Bone marrow (tissue), 2 donors: ENCODE measurements at places on chromosomes 7 and 10.

DNA sequence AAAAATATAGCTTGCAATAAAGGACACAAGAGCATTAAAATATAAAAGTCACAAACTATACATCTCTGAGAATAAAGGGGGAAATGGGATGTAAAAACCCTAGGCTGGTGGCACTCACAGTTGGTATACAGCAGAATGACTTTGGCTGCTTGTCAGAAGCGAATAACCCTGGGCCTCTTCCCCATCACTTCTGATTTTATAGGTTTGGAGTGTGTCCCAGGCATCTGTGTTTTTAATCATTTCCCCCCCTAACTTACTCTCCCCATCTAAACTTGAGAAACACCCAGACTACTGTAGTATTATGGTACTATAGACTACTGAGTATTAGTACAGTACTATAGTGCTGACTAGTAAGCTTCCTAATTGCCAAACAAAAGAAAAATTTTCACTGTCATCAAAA, 1.8 kb upstream of the RPA3 start:
- DNase-seq: no peak

GRCh38 chr10:121157998-121158397, 306.8 kb downstream of the WDR11 start:
- DNase-seq: no peak

DNA sequence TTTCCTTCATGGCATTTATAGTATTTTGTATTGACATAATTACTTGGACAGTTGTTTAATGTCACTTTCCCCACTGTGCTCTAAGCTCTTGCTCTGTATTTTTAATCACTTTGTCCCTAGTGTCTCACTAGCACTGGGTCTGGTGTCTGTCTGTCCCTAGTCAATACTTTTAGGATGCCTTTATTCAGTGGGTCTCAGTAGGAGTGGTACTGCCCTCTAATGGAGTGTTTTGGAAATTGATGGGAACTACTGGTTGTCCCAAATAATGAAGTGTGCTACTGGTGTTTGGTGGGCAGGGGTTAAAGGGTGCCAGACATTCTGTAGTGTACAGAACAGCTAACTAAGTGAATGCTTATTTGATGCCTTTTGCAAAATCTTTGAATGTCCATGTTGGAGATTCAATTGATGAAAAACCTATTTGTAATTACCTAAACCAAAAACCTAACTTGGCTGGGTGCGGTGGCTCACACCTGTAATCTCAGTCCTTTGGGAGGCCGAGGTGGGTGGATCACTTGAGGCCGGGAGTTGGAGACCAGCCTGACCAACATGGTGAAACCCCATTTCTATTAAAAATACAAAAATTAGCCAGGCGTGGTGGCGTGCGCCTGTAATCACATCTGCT, 33.3 kb downstream of the CDK14 start:
- DNase-seq: peak; percentile 50

DNA sequence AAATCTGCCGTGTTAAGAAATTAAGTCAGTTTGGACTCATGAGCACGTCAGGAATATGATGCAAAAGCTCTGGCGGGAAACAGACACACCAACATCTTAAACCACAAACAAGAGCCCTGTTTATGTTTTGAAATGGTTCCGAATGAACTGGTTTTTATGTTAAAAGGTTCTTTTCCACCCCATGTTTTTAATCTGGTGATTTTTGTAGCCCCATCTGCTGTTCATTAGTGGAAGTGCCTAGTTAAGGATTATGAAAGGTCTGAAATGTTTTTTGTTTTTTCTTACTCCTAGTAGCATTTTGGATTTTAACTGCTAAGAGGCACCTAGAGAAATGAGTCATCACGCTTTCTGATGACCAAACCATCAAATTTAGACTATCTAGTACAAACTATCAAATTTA, 404.1 kb upstream of the MKI67 start:
- no peak for DNase-seq

DNA sequence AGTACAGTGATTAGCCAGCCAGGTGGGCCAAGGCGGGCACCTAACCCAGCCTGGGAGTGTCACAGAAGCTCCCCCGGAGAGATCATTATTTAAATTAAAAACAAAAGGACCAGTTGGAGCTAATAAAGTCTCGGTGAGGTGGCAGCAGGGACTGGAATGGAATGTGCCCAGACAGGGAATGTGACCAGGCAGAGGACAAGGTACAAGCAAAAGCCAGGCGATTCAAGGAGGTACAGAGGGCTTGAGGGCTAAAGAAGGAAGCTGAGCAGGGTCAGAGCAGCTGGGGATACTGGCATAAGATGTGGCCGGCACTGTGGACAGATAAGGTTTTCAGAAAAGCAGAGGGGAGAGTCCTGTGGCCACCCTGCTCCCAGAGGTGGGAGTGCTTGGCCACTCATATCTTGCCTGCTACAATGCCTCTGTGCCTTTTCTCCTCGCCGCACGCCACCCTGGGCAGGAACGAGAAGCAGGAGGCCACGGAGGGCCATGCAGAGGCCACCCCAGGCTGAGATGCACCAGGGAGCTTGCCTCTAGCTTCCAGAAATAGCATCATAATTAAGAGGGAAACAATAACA, 13.2 kb downstream of the TMEM273 start:
- no peak for DNase-seq

- no peak for DNase-seq
These were observed 55.4 kb upstream of the DNAJB6 start for GRCh38 chr7:157281221-157281998.

DNA sequence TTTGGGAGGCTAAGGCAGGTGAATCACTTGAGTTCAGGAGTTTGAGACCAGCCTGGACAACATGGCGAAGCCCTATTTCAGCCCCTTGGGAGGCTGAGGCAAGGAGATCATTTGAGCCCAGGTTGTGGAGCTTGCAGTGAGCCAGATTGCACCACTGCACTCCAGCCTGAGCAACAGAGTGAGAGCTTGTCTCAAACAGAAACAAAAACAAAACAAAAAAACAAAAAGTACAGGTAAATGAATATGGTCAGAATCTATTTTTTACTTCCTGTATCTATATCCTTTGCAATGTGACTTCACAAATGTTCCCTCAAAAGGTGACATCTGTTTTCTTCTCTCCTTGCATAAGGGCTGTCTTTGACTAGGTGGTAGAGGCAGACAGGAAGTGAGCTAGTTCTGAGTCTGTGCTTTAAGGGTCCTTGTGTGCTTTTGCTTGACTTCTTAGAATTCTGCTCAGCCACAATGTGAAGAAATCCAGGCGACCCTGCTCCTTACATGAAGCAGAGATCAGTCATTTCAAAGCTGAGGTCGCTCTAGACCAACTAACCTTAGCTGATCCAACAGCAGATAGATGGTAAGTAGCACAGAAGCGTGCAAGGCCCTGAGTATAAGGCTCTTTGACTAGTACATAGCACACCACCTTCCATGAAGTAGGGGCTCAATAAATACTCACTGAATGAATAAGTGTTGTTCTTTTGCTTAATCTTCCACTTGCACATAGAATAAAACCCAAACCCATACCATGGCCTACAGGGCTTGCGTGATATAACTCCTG, 423.2 kb upstream of the PCDH15 start:
- DNase-seq: no peak

DNA sequence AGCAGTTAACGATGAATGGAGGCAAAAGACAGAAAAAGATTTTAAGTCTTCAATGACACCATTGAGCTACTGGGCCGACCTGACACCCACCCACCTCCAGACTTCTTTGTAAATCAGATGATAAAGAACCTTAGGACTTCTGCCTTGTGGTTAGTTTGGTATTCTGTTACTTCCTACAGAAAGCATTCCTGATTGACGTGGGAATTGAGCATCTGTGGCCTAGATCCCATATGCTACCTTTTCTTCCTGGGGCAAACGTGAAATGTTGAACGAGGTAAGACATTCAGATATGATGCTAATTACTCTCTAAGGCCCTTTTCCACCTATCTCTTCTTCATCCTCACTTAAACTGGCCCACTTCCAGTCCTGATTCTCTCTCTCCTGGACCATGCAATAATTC, 10.2 kb downstream of the PRLHR start:
- no peak for DNase-seq

GRCh38 chr7:99465421-99465768, 572 bp downstream of the ATP5MF start:
- DNase-seq: no peak

DNA sequence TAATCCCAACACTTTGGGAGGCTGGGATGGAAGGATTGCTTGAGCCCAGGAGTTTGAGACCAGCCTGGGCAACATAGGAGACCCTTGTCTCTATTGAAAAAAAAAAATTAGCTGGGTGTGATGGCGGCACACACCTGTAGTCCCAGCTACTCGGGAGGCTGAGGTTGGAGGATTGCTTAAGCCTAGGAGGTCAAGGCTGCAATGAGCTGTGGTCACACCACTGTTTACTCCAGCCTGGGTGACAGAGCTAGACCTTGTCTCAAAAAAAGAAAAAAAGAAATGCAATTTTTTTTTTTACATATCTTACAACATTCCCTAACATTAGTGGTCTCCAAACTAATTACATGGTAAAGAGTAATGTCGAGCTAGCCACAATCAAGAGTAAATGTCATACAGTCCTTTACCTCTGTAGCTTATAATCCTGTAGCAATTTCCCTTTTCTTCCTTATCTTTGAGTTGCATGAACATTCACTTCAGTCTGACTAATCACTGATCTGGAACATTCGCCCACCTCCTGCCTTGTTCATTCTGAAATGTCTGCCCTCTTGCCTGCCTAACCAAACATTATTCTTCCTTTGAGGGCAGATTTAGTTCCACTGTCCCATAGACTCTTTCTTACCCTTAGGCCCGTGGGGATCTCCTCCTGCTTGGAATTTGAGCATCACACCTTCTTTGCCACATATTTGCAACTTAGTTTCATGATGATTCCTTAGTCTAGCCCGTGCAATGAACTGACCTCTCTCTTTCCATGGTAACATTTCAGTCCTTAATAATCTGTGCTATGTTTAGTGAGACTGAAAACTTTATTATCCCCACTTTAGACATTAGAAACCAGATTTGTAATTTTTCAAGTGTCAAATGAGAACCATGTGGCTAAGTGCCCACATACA, 4.8 kb upstream of the VCL start:
- DNase-seq: no peak

GRCh38 chr7:27351137-27351536, 108.5 kb downstream of the EVX1 start:
- no peak for DNase-seq

GRCh38 chr10:28594406-28594805, 61.5 kb downstream of the WAC start:
- no peak for DNase-seq

DNA sequence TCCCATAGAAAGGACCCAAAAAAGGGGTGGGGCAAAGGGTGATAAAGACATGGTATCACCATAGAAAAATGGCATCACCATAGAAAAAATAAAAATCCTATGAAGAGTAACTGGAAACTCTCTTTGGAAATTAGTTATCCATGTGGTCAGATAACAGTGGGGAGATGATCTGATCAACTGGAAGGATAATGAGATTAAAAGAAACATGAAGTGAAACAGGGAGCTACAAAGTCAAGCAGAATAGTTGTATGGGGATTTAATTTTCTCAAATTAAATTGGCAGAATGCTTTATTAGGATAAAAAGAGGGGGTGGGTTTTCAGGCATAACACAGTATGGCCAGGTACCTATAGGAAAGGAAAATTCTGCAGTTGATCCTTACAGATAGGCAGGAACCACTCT, 111.2 kb downstream of the WNT2 start:
- DNase-seq: no peak

DNA sequence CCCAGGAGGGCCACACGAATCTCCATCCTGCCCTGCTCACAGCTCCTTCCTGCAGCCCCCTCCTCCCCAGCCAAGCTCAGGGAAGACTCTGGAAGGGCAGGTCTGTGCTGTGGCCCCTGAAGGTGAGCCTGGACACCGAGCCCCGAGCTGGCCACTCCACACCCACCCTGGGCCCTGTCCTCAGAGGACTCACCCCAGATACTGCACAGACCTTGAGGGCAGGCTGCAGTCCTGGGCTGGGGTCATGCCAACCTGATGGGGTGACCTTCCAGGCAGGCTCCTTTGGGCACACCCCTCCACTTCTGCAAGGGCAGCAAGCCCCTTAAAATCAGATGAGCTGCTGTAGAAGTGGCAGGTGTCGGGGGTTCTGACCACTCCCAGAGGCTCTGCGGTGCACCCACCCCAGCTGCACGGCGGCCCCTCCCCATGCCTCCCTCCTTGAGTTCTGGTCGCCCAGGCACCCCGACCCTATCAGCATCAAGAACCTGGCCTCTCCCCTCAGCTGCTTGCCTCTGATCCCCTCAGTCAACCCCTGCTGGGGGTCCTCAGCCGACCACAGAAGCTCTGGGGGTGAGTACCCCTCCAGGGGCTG, 24.3 kb downstream of the YKT6 start:
- DNase-seq: no peak

- no peak for DNase-seq
These were observed 45.3 kb upstream of the PITRM1 start for GRCh38 chr10:3217853-3218252.
